ENCODE measurements at places on chromosomes 2 and 18.

GRCh38 chr2:191999101-191999841, 152.4 kb upstream of the CAVIN2 start:
- DNase-seq: peak; percentile 32

DNA sequence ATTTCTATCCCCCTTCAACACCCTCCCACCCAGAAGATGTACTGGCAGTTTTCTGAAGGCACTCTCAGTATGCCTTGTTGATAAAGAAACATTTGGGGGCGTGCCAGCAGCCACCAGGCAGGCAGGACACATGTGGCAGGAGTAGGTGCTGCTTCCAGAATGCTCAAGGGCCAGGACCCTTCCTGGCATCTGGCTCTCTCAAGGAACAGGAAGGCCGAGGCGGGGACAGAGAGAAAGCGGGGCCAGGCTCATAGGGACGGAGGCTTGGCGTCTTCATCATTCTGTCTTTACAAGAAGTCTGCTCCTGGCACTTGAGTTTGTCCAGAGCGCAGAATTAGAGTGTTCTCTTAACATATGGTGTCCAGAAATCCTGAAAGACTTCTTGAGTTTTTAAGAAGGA, 121.6 kb downstream of the FAM210A start:
- no peak for DNase-seq

GRCh38 chr2:68853035-68853434, 18.2 kb downstream of the BMP10 start:
- DNase-seq: no peak

DNA sequence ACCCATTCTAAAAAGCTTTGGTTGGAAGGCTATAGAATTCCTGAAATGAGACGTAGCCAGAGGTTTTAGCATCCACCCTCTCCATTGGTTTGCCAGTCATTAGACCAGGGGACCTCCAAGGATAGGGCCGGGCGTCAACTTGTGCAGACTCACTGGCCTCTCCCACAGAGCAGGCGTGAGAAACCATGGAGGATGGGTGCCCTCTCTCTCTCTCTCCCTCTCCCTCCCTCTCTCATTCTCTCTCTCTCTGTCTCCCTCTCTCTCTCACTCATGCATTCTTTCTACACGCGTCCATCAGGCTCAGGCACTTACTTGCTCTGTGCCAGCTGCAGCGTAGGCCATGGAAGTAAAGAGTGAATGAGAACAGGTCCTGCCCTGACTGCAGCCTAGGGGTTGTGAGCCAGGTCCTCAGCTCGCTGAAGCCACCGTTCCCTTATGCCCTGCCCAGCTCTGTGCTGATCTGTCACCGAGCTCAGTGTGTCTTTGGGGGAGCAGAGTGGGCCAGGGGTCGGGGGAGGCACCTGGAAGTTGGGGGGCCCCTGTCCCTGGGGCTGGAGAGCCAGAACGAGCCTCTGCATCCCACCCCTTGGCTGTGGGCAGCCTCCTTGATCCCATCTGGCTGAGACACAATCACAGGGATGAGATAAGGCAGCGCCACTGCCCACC, 304.4 kb upstream of the HS6ST1 start:
- no peak for DNase-seq

DNA sequence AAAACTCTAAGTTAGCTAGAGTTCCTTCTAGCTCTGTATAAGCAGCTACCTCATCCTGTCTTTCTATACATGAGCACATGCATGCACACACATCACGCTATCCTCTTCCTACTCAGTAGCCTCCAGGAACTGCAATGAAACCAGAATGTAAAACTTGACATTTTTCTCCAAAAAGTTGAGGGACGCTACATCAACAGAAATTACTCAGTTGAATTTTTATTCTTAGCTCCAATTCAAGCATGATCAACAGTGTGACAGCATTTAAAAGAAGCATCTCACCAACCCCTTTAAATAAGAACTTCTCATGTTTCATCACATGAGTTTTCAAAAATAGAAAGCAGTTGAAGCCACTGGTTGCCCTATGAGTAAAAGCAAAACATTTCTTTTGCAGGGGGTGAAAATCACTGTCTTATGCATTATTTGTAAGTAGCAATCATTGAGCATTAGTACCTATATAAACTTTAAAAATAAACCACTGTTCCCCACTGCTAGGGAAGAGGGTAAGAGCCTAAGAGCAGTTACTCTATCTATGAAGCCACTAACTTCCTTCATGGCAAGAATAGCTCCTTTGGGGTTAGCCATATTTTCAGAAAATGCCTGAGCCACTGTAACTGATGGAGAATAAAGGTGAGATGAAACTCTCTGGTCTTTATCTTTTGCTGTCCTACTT, 77.9 kb upstream of the ARL5A start:
- no peak for DNase-seq

Data from hindlimb muscle (tissue), 1 donor.